ENCODE measurements at places on chromosomes 3 and 15.

DNA sequence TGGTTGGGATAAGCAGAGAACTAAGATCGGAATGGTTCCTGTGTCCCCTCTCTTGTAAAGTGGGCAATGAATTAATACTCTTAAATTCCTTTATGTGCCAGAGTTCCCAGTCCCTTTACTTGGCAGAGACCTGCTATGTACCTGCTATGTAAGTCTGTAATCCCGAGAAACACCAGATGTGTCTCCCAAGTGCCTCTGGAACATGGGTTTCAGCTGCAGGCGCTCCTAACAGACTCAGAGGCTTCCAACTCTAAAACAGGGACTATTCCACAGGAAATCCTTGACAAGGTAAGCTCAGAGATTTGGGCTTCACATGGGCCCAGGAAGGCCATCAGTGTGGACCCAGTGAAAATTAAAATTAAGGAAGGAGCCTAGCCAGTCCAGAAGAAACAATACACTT, 117.7 kb upstream of the PLCL2 start:
- no peak for DNase-seq

DNA sequence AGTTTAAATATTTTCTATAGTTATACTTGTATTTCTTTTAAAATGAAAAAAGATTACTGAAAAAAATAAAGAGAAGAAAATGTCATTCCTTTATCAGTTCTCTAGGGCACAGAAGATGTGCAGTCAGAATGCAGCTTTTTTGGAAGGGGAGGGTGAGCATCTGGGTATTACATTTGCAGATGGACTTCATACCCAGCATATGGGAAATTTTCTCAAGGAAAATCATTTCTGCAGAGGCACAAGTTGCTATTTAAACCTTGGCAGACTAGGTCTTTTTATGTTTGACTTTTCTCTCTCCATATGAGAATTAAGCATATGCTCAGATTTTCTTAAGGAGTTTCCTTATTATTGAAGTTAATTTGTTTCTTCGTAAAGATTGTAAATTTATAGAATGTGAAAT, 39.5 kb upstream of the ZNF385D start:
- DNase-seq: no peak

GRCh38 chr15:70057931-70058641, 39.6 kb downstream of the TLE3 start:
- peak; percentile 12 for DNase-seq

DNA sequence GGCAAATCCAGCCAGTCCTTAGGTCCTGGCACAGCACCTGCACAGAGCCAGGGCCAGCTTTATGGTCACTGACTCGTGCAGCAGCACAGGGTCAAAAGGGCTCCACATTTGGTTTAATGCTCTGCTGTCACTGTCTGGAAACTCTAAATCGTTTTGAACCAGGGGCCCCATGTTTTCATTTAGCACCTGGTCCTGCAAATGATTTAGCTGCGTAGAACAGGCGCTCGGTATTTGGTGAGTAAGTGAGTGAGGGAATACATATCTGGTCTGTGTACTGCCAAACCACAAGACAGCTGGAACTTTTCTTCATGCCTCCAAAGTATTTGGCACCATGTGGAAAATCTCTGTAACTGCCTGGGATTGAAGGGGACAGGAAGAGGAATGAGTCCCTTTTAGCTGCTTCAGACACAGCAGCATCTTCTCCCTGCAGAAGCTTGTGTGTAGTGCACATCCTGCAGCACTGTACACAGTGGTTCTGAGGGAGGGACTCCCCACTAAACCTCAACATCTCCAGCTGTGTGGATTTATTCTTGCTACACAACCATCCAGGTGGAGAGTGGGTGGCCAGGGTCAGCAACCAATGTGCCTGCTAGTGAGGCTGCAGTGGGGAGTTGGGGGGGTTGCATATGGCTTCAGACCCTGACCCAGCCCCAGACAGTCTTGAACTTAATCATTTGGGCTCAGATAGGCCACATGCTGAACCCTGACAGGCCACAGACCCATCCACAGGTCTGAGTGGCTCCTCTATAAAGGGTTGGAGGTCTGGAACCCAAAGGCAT, 1.1 kb downstream of the SH2D7 start:
- no peak for DNase-seq

DNA sequence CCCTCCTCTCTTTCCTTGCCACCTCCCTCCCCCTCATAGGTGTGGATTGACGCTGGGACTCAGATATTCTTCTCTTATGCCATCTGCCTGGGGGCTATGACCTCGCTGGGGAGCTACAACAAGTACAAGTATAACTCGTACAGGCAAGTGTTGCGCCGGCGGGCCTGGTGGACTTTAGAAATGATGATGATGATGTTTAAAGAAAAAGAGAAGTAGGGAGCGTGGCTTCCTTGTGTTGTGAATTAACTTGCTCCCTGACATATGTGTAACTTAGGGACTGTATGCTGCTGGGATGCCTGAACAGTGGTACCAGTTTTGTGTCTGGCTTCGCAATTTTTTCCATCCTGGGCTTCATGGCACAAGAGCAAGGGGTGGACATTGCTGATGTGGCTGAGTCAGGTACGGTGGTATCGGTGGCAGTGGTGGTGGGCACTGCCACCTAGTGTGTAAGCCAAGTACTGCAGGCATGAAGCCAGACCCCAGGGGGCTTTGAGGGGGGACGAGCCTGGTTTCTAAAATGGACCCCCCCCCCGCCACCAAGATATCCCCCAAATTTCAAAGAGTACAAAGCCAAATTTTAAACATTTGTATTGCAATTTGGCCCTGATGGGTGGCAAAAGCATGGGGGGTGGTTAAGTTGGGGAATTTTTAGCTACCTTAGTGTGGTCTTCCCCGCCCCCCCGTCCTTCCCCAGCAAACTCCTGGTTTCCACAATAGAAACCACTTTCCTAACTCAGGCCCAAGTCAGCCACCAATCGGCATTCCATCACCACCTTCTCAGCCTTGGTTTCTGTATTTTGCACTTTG, 65.6 kb downstream of the SLC6A6 start:
- peak; percentile 64 for DNase-seq

GRCh38 chr3:52277071-52277964, 1.1 kb downstream of the WDR82 start:
- DNase-seq: peak; percentile 73

GRCh38 chr3:173733029-173733652, 335.6 kb downstream of the NLGN1 start:
- no peak for DNase-seq

DNA sequence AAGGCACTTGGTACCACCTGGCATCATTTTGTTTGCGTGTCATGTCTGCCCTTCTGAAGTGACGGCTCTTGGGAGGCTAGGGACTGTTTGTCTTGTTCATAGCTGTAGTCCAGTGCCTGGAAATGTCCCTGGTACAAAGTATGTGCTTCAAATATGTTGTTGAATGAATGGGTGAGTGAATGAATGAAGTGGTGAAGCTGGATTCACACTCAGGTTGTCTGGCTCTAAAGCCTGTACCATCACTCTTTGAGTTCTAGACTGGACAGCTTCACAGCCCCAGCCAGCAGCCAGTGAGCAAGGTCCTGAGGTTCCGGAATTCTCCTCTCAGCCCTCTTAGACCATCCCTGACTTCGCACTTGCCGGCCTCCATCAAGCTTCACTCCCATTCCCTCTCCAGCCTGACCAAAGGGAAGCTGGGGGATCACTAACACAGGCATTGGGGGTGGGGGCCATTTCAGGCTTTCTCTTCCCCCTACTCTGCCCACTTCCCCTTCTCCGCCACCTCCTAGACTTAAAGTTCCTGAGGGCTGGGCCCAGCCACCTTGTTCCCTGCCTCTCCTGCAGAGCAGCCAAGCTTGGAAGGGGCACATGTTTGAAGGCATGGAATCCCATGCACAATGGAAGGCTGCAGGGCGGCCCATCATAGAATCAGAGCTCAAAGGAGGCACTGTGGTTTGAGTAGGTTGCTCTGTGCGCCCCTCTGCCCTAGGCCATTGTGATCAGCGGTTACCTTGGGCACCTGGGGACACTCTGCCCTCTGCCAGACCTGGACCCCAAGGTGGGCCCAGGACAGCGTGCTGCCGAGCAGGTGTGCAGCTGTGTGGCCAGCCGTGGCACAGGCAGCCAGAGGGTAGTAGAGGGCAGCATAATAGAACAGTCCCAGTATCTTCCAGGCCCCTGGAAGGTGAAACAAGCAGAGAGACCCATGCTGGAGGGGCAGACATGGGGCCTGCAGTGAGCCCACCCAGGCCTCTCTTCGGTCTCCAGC, 7.7 kb downstream of the STRA6 start:
- no peak for DNase-seq

GRCh38 chr3:73586190-73586589, 38.6 kb downstream of the PDZRN3 start:
- DNase-seq: no peak

- DNase-seq: no peak
Observed at GRCh38 chr3:148208975-148209374, 488.7 kb upstream of the AGTR1 start.

GRCh38 chr15:39359771-39360170, 221.1 kb upstream of the THBS1 start:
- no peak for DNase-seq

- DNase-seq: no peak
Observed at GRCh38 chr3:74842141-74842540, 227.7 kb upstream of the CNTN3 start.

- DNase-seq: no peak
Observed at GRCh38 chr3:149319750-149320149, 13.7 kb downstream of the TM4SF18 start.

- no peak for DNase-seq
Observed at GRCh38 chr15:100683434-100683833, 81.0 kb downstream of the ASB7 start.

DNA sequence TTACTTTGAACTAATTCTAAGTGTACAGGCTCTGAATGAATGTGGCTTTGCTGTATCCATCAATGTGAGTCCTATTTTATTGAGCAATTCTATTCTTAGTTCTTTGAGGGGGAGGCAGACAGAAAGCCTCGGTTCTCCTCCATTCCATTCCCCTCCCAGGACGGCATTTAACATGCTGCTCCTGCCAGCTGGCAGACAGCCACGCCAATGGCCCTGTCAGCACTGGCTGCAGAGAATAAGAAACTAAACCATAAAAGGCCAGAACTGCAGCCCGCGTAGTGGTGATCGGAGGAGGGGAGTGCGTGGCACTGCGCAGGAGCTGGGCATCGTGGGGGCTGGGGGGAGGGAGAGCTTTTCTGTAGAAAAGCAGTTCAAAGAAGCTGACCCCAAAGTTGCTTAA, 76.0 kb upstream of the HACD2 start:
- no peak for DNase-seq

DNA sequence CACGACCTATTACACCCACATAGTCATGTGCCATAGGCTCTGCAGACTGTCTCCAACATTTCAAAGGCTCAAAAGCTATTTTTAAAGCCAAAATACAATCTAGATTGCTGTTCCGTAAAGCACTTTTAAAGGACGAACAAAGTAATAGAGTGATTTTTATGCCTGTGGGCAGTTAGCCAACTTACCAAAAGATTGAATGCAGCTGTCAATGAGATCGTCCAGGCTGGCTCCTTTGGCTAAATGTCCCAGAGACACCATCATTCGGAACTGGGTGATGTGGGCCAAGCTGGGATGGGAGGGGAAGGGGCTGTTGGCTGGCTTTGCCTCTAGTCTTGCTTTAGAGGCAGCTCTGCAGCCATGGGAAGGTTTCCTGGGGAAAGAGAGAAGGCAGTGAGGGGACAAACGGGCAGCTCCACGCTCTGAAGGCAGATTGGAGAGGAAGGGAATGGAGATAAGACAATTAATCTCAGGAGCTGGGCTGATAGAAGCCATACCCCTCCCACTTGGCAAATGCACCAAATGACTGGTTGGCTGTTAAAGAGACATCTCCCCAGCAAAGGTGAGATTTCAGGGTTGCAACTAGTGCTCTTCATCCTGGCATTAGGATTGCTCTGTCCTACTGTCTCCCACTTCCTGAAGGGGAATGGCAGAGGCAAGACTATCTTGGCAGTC, 4.8 kb downstream of the RASGRP1 start:
- DNase-seq: no peak

DNA sequence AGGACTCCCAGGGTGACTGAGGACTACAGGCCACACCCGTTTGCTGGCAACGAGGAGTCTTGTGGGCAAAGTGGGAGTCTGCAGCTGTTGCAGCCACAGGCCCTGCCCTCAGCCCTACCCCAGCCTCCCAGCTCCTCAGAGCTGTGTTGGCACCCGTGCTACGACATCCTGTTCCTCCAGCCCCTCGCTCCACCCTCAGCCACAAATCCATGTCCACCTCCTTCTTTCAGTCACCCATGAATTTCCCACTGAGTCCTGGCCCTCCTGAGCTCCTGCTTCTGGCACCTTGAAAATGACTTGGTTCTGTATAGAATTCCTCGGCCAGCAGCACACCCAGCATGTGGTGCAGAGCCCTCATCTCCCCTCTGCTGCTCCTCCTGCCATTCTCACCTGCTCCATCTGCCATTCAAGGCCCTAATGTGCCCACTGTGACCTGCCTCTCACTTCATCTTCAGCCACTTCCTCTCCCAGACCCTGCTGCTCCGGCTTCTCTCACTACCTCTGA, 20.9 kb upstream of the VILL start:
- DNase-seq: no peak

- no peak for DNase-seq
Observed at GRCh38 chr15:28111543-28111942, 12.4 kb upstream of the OCA2 start.

- DNase-seq: no peak
Observed at GRCh38 chr3:13494463-13495350, 14.6 kb downstream of the HDAC11 start.

DNA sequence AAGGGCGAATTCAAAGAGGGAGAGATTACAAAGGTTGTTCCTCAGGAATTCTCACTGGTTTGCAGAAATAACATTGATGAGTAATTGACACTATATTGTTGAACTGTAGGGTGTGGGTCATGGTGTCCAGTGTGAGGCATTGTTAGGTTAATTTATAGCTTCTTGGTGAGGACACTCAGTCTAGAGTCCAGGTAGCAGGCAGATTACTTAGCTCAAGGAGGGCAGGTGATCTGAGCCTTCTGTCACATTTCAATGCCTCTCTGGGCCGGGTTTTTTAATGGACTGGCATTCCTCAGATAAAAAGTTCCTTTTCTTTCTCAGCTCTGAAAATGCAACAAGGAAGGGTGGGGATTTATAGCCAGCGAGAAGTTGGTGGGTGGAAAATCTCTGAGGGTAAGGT, 194.2 kb upstream of the PROK2 start:
- no peak for DNase-seq

All from activated T-cell treated with anti-CD3 and anti-CD28 coated beads, Interleukin-2, amount 50 U/mL, for 1 hour (primary cell).